ENCODE measurements at places on chromosomes 7 and 10. TPM values are rescaled to one million over a fixed set of nuclear protein-coding genes. Genes with fewer than 3 reads are reported as not detected.

GRCh38 chr10:43983405-43983804 is 334.7 kb upstream of the ZNF32 start:
- H3K36me3 ChIP-seq, result no peaks in the 10 kb centered on the region
- no peak overlapping the region for H3K4me3 ChIP-seq

DNA sequence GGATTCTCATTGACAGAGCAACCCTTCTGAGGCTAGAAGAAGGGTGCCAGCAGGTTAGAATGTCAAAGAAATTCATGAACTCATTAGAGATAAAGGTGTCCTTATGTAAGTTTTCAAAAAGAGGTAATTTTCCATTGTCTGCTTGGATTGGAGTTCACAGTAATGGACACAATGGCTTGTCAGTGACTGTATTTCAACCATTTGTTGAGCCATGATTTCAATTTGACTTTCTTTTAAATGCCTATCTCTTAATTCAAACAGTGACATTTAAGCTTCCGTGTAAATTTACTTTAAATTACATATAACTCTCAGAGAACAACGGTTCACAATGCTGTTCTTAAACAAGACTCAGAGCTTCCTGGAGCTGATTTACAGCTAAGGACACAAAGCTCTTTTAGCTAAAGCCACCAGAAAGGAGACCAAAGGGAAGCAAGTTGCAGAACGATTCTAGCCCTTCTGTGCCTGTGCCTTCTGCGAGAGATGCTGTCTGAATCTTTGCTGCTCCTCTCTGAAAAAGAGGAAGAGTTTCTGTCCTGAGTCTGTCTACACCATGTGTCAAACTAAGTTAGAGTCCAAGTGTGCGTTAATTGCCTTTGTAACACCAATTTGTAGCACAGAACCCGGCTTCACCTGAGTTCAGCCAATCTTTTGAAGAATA is 42.2 kb upstream of the PFKP start:
- H3K27me3 ChIP-seq, result no peaks in the 10 kb centered on the region
- DNase-seq, result no peak
- H3K36me3 ChIP-seq, result no peaks in the 10 kb centered on the region
- no peak overlapping the region for H3K27ac ChIP-seq
- no peak overlapping the region for H3K4me3 ChIP-seq

DNA sequence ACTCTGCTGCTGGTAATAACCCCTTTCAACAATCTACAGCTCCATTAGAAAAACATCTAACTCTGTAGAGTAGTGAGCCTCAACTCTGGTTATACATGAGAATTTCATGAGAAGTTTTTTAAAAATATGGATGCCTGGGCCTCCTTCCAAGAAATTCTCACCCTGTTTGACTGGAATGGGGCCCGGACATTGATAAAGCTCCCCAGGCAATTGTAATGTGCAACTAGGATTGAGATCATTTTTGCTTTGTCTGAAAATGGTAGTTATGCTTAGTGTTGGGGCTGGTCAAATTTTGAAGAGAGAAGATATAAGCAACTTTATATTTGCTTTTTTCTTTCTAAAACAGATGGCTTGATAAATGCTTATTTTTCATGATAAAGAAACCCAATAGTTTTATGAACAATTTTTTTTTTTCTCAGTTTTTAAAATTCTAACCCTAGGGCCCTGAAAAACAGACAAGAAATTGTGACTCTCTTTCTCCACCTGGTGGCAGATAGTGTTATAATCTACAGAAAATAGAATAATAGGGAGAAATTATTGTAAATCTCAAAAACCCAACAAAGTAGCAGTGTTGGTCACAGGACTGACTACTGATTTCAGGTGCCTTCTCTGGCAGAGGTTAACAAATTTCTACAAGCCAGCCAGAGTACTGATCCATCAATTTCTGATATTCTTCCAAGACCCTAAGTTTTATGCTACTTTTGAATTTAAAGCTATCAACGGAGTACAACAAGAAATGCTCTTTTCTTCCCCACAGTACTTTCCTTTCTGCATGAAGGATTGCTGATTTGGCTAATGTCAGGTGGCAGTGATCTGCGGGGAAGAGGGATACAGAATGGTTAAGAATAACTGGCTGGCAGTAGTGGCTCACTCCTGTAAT is 174.8 kb downstream of the DKK1 start:
- H3K27me3 ChIP-seq, result no peaks in the 10 kb centered on the region
- no peak overlapping the region for H3K27ac ChIP-seq
- H3K36me3 ChIP-seq, result no peaks in the 10 kb centered on the region

DNA sequence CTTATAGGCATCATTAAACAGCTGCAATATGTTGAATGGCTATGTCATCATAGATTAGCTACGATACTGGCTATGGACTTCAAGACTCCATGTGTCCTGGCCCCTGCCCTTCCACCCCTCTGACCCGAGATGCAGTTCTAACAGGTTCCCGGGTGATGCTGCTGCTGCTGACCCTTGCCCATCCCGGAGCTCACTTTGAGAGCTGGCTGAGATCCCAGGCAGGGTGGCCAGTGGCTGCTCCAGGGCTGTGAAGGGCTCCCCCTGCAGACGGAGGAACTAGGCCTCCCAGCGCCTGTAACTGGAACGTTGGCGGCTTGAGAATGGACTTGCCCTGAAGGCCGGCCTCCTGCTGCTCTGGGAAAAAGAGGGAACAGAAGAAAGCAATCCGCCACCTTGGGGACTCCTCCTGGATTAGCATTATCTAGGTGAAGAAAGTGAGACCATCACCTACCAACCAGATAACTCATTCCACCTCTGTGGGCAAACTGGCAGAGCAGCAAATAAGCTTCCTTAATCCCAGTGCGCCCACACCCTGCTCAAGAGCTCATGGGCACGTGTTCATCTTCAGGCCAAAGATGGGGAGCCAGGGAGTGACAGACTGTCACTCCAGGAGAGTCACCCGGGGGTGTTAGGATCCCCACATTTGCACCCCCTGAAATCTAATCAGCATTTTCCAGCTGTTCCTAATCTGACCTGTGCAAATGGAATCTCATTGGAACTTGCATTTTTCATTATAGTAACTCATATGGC is 56.8 kb downstream of the PARP12 start:
- H3K4me3 ChIP-seq, result no peak overlapping the region
- H3K27me3 ChIP-seq, result no peaks in the 10 kb centered on the region
- no peak overlapping the region for H3K27ac ChIP-seq
- DNase-seq, result no peak

- H3K36me3 ChIP-seq, result no peaks in the 10 kb centered on the region
- no peaks in the 10 kb centered on the region for H3K4me1 ChIP-seq
- no peak for DNase-seq
- no peak overlapping the region for H3K4me3 ChIP-seq
- H3K27ac ChIP-seq, result no peak overlapping the region
- no peaks in the 10 kb centered on the region for H3K27me3 ChIP-seq
Measured at GRCh38 chr10:56341612-56342011, 19.4 kb downstream of the ZWINT start.

DNA sequence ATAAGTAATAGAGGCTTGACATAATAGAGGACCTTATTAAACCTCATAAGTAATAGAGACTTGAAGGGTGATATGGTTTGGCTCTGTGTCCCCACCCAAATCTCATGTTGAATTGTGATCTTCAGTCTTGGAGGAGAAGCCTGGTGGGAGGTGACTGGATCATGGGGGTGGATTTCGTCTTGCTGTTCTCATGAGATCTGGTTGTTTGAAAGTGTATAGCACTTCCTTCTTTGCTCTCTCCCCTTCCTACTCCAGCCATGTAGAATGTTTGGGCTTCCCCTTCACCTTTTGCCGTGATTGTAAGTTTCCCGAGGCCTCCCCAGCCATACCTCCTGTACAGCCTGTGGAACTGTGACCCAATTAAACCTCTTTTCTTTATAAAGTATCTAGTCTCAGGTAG is 8.6 kb downstream of the KIFBP start:
- no peaks in the 10 kb centered on the region for H3K27me3 ChIP-seq
- H3K36me3 ChIP-seq, result no peaks in the 10 kb centered on the region
- H3K4me1 ChIP-seq, result no peaks in the 10 kb centered on the region
- DNase-seq, result no peak
- no peak overlapping the region for H3K27ac ChIP-seq
- H3K4me3 ChIP-seq, result no peak overlapping the region

GRCh38 chr7:34168013-34168412 is 262.7 kb downstream of the BMPER start:
- no peak overlapping the region for H3K27ac ChIP-seq
- H3K27me3 ChIP-seq, result no peaks in the 10 kb centered on the region
- H3K36me3 ChIP-seq, result no peaks in the 10 kb centered on the region

DNA sequence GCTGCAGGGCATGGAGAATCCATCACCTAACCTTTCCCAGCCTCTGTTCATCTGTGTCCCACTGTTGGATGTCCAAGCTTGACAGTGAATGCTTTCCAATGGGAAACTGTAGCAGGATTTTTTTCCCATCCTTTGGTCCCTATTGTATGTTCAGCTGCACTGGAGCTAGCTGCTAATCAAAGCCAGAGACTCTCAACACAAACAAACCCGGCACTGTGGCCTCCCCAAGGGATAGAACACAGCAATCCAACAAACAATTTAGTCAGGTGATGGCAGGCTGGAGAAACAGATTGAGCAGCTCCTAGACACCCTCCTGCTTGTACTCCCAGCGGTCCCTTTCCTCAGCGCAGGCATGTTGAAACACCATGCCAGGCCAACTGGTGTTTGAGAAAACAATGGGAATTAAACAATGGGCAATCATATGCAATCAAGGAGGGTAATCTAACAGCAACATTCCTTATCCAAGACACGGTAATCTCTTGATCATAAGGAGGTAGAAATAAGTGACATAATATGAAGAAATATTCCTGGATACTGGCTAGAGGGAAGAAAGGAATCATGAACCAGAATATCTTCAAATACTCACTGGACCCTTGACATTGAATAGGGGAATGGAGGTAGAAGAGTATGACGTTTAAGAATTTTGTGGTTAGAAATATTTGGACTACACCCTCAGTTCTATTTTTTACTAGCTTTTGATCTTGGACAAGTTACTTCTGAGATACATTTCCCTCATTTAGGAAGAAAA is 15.0 kb downstream of the PTN start:
- H3K27me3 ChIP-seq, result no peaks in the 10 kb centered on the region
- no peaks in the 10 kb centered on the region for H3K36me3 ChIP-seq
- DNase-seq, result no peak
- no peak overlapping the region for H3K4me3 ChIP-seq
- H3K4me1 ChIP-seq, result no peaks in the 10 kb centered on the region

GRCh38 chr10:93368210-93368609 is 113.9 kb downstream of the MYOF start:
- no peak overlapping the region for H3K4me3 ChIP-seq
- DNase-seq, result no peak
- H3K36me3 ChIP-seq, result peaks cover 7% of the 10 kb centered on the region
- H3K4me1 ChIP-seq, result no peaks in the 10 kb centered on the region
- H3K27ac ChIP-seq, result no peak overlapping the region

GRCh38 chr10:13788320-13788600 is 201.5 kb downstream of the PRPF18 start:
- DNase-seq, result no peak
- H3K27me3 ChIP-seq, result no peaks in the 10 kb centered on the region
- no peaks in the 10 kb centered on the region for H3K36me3 ChIP-seq
- no peaks in the 10 kb centered on the region for H3K4me1 ChIP-seq
- peak overlapping the region; percentile 20 for H3K27ac ChIP-seq

- no peaks in the 10 kb centered on the region for H3K36me3 ChIP-seq
- H3K4me3 ChIP-seq, result no peak overlapping the region
- no peaks in the 10 kb centered on the region for H3K27me3 ChIP-seq
- no peak for DNase-seq
- H3K27ac ChIP-seq, result no peak overlapping the region
- no peaks in the 10 kb centered on the region for H3K4me1 ChIP-seq
Measured at GRCh38 chr7:106312099-106312871, 27.5 kb upstream of the NAMPT start.

DNA sequence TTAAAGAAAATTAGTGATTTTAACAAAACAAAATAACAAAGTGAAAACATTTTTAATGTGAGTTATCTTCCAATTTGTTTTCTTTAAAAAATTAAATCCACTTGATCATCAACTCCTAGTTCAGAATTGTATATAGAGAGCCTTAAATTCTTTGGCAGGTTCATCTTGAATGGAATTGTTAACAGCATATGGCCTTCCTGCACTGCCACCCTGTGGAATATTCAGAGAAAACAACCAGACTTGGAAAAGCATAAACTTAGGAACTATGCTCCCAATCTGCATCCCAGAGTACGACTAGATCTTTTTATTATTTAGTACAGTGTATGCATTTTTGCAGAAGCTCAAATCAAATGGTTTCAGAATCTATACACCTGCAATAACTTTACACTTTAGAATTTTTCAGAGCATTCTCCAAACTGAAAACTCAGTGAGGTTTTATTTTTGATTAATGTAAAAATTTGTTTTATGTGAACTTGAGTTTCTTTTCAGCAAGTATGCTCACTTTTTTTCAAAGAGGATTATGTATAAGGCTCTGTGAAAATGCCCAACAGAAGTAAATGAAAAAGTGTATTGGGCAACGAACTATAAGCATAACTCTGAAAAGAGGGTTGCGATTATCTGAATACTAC is 44.9 kb upstream of the ANK3 start:
- H3K27ac ChIP-seq, result no peak overlapping the region
- no peaks in the 10 kb centered on the region for H3K36me3 ChIP-seq
- DNase-seq, result no peak
- no peaks in the 10 kb centered on the region for H3K4me1 ChIP-seq

GRCh38 chr7:98202367-98203195 is 8.7 kb upstream of the BHLHA15 start:
- no peak overlapping the region for H3K4me3 ChIP-seq
- no peaks in the 10 kb centered on the region for H3K4me1 ChIP-seq
- H3K27ac ChIP-seq, result no peak overlapping the region
- DNase-seq, result no peak
- no peaks in the 10 kb centered on the region for H3K27me3 ChIP-seq
- H3K36me3 ChIP-seq, result no peaks in the 10 kb centered on the region

- DNase-seq, result no peak
- H3K4me3 ChIP-seq, result no peak overlapping the region
- H3K4me1 ChIP-seq, result no peaks in the 10 kb centered on the region
- H3K27me3 ChIP-seq, result no peaks in the 10 kb centered on the region
Measured at GRCh38 chr10:97217299-97217698, 31.5 kb upstream of the SLIT1 start.

GRCh38 chr7:38932509-38933168 is 23.6 kb upstream of the VPS41 start:
- H3K4me1 ChIP-seq, result no peaks in the 10 kb centered on the region
- H3K4me3 ChIP-seq, result no peak overlapping the region
- H3K27ac ChIP-seq, result no peak overlapping the region
- no peaks in the 10 kb centered on the region for H3K36me3 ChIP-seq

DNA sequence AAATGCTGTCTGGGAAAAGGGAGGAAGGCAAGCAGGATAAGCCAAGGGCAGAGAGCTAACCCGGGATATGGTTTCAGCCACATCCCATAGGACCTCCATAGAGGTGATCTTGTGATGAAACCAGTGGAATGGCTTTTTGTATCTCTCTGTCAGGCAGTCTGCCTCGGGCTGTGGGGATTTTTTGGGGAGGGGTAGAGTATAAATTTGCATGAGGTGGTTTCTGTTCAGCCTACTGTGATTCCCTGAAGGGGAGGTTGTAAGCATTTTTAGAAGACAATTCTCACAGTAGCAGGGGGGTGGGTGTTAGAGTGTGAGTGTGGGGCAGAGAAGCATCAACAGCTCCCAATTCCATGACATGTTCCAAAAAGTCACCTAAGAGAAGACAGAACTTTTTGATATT is 11.8 kb downstream of the OR9A2 start:
- no peaks in the 10 kb centered on the region for H3K4me1 ChIP-seq
- peak overlapping the region; percentile 44 for H3K27ac ChIP-seq
- no peak for DNase-seq

The SORCS1 gene
- total RNA-seq, result 2.9 TPM

The NPFFR1 gene
- 0.44 TPM for total RNA-seq

The TMEM130 gene
- 1.3 TPM for total RNA-seq

The PLPP4 gene
- not detected for total RNA-seq

The ADCYAP1R1 gene
- total RNA-seq, result 4.1 TPM

The NPSR1 gene
- total RNA-seq, result not detected

The MOGAT3 gene
- total RNA-seq, result 2.6 TPM

The SMARCD3 gene
- 43.5 TPM for total RNA-seq

The MTG1 gene
- total RNA-seq, result 37.0 TPM

The RTKN2 gene
- total RNA-seq, result 0.16 TPM

The ACTR1A gene
- 84.9 TPM for total RNA-seq

All from breast epithelium (tissue), 4 donors.